ENCODE measurements at places on chromosomes 13 and 19.

GRCh38 chr19:38047641-38048040 lies 140.6 kb downstream of the SIPA1L3 start:
- DNase-seq, result no peak

- DNase-seq, result no peak
Observed at GRCh38 chr19:14177496-14178074, 28.4 kb downstream of the ADGRL1 start.

GRCh38 chr19:56309511-56310185 lies 5.0 kb downstream of the ZSCAN5A start:
- peak; percentile 38 for DNase-seq

DNA sequence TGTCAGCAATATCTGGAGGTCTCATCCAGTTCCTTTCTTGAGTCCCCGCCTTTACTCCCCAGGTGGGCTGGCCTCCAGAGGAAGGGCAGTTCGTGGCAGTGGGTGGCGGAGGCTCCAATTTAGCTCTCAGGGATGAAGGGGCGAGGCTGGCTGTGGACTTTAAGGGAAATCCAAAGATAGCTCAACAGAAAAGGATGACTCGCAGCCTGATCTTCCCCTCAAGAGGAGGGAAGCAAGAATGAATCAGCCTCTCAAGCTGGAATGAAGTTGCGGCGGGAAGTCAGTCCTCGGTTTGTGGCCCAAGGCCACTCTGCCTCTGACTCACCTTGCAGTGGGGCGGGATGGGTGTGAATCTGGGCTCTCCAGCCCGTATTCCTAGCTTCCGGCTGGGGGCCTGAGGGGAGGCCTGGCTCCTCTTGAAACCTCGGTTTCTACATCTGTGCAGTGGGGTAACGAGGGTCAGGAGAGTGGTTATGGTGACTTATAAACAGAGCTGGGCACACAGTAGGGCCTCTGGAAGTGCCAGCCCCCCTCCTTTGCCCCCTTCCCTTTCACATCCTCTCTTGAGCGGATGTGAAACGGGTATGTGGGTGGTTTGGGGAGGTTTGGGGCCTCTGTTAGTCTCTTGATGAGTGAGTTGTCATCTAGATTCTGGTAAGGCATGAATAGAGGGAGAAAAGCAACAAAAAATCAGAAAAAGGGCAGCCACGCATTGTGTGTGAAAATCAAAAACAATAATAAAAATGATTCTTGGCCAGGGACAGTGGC lies 10.5 kb upstream of the SMG9 start:
- DNase-seq, result peak; percentile 30

DNA sequence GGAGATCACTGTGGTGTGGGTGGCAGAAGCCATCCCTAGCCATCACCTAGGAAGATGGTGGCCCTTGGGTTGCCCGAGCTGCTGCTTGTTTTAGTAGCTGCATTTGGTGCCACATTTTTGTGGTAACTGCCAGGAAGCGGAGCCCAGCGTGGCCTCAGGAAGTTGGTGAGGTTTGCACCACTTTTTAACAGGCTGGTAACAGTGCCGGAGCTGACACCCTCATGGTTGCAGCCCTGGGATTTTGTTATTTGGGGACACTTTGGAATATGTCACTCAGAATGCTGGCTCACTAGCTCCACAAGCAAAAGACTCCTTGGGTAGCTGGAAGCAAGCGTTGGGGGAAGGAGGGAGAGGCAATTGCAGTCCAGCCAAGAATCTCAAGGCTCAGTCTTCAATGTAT lies 22.1 kb downstream of the ACTN4 start:
- no peak for DNase-seq

GRCh38 chr19:20078581-20079031 lies 806 bp downstream of the ZNF90 start:
- no peak for DNase-seq

GRCh38 chr13:34430294-34430693 lies 511.8 kb upstream of the NBEA start:
- no peak for DNase-seq

GRCh38 chr13:86870444-86870843 lies 800.7 kb upstream of the SLITRK5 start:
- DNase-seq, result no peak

DNA sequence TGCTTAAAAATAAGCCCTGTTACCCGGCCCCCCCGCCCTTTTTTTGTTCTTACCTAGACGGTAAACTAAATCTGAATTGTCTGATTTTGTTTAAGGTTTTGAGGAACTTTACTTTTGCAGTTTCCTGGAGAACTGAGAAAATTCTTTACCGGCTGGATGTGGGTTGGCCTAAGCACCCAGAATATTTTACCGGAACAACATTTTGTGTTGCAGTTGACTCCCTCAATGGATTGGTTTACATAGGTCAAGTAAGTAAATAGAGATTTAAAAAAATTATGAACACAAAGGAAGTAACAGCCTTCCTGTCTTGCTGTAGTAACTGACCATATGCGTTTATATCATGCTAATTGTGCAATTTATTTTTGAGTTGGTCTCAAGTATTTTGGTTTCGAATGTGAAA lies 785 bp downstream of the NHLRC3 start:
- no peak for DNase-seq

DNA sequence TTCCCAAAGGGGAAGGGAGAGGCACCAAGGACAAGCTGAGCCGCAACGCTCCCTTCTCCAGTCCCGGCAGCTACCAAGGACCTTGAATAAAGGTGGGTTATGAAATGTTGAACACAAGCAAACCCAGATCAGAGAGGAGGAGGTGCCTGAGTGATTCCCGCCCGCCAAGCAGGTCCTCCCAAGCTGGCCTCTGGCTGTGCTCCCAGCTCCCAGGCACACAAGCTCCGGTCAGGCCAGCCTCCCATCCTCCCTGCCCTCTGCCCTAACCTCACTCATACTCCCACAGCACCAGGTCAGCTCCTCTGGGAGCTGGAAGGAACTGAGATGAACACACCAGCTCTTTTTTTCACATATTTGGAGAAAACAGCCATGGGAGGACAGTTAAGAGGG lies 3.7 kb downstream of the NAPA start:
- DNase-seq, result no peak

All from central memory CD8-positive, alpha-beta T cell (primary cell).